NCI-H2081 (cell line): ENCODE measurements at places on chromosomes 1 and 21.

DNA sequence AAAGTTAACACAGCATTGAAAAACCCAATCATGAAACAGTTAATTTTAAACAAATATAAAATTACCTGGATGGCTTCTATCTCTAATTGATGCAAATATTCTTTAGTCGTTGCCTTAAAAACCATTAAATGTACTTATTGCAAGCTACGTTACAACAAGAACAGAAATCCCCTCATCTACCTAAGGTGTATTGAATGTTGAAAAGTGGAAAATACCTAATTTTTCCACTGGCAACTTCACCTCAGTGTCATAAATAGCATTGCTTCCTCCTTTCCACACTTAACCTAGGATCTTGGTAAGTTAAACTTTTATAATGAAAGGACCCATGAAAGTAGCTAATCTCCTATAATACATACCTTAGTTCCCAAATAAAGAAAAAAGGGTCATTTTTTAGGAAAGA, 5.4 kb downstream of the GADD45A start:
- no peak for DNase-seq

DNA sequence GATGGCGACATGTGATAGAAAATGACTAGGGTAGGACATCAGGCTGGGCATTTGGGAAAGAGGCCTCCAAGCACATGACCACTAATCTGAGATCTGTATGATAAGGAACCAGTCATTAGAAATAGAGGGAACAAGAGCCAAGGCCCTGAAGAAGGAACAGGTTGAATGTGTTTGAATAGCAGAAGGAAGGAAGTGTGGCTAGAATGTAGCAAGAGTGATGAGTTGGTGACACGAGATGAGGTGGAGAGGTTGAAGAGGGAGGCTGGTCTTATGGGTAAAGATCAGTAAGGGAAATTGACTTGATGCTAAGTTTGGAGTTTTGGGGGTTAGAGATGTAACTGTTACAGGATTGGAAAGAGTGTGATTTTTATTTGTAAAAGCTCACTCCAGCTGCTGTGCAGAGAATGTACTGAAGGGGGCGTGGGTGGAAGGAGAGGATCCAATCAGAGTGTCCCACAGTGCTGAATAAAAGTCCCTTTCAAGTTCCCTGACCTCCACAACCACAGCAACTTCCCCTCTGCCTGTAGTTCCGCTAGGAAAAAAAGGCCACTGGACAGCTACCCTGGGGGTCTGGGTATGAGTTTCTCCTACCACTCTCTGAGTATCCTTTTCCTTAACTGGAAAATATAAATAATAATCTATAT, 295.0 kb downstream of the OMA1 start:
- DNase-seq = no peak

DNA sequence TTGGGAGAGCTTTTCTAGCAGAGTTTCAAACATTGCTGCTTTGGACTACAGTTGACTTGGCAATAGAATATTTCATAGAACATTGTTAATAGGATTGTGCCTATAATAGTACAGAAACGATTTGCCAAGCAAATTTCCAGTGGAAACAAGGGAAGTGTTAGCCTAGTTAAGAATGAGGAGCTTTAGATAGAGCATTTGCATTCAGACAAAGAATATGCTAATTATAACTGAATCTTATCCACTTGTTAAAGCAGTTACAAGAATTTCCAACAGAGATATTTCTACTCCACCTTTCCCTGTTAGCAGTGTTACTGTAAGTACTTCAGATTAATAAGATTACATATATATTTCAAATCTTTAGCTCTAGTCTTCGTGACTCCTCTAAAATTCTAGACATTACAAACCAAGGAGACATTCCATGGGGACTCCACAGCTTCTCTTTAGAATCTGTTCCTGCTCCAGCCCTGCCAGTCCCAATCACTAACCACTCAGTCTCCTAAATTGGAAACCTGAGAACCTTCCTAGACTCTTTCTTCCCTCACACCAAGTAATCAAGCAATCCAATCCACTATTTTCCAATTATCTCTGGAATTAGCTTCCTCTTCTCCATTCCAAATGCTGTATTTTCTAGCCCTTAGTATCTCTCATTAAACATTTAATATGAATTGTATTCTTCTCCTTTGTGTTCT, 141.8 kb upstream of the PBX1 start:
- DNase-seq = no peak

DNA sequence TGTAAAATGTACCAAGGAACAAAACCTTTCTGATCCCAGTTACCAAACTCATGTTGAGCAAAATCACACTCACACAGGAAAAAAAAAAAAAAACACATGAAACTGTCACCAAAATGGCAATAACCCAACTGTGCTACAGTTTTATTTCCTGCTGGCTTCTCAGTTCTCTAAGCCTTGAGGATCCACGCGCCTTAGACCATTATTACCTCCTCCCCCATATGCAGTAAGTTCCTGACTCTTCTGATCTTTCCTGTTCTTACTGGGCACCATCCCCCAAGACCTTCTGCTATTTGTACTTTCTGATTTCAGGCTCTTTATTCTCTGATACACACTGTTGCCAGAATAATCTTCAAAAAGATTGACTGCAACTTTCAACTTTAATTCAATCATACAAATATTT, 79.6 kb downstream of the SLC45A1 start:
- DNase-seq = no peak

GRCh38 chr1:1839311-1839965, 51.4 kb downstream of the GNB1 start:
- no peak for DNase-seq

- no peak for DNase-seq
These were observed 8.1 kb downstream of the POLR3GL start for GRCh38 chr1:145972580-145972979.

GRCh38 chr1:89519779-89520358, 4.8 kb upstream of the LRRC8B start:
- peak; percentile 6 for DNase-seq

- no peak for DNase-seq
These were observed 75.4 kb downstream of the DPT start for GRCh38 chr1:168653567-168653966.

DNA sequence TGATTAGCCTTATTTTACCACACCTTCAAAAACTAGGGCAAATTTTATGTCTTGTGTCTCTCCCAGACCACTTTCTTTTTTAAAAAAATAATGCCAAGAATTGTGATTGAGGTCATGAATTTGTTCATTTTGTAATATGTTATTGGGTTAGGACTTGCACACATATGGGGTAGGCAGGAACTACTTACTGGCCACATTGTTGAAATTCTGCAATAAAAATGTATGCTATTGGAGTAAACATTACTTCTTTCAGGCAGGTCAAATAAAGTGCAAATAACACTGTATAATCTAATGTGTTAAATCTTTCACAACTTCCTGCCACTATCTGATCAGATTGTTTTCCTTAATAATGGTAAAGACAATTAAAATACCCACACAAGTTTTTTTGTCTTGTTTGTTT, 166.6 kb upstream of the COL11A1 start:
- no peak for DNase-seq

GRCh38 chr1:184118046-184118445, 66.5 kb downstream of the TSEN15 start:
- no peak for DNase-seq

DNA sequence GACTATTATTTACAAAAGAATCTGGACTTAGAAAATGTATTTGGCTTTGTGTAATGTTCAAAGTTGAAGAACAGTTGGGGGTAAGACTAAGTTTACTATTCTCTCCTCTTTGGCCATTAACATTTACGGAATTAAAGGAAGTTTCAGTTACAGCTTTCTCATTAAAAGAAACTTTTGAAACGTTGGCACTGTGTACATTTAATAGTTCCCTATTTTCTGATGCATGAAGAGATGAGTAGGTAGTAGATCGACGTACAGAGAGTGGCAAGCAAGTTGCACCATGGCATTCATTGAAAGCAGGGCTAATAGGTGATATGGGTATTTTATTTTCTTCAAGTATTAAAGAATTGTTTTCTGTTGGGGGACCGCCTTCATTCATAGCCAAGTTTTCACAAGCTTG, 3.2 kb downstream of the ASPM start:
- no peak for DNase-seq

- DNase-seq = peak; percentile 25
These were observed 14.2 kb upstream of the SRSF4 start for GRCh38 chr1:29195881-29196291.

- DNase-seq = no peak
These were observed 25.7 kb upstream of the NBL1 start for GRCh38 chr1:19618428-19618827.

DNA sequence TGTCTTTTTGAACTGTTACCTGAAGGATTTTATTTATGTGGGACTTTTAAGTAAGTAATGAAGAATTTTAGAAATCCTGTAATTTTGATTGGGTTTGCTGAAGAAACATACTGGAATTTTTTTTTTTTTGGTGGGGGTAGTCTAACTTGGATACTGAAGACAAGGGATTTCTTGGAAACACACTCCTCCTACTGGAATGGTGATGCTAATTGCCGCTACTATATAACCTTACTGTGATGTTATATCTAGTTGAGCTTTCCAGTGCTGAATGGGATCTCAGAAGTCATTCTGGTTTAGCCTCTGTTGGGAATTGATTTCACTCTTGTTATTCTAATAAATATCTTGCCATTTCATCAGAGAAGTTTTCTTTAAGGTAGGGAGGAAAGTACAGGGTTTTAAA, 8.4 kb downstream of the PPP2R5A start:
- DNase-seq = no peak

- DNase-seq = no peak
These were observed 97.4 kb upstream of the DUSP10 start for GRCh38 chr1:221839321-221839720.

DNA sequence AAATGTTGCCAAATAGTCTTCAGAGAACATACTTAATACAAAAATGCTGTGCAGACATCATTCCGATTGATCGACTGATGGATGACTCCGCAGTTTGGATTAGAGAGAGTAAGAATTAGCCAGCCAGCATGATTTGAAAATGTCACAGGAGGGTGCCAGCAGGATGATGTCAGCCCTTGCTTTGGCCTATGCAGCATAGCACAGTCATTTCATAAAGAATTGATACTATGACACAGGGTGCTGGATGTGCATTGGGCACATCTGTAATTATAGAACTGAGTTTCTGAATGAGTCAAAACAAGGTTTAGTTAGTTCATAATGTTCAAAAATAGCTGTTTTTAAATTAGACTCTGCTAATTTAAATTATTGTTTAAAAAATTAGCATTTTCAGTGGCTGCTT, 21.6 kb upstream of the TRAF5 start:
- DNase-seq = peak; percentile 7

DNA sequence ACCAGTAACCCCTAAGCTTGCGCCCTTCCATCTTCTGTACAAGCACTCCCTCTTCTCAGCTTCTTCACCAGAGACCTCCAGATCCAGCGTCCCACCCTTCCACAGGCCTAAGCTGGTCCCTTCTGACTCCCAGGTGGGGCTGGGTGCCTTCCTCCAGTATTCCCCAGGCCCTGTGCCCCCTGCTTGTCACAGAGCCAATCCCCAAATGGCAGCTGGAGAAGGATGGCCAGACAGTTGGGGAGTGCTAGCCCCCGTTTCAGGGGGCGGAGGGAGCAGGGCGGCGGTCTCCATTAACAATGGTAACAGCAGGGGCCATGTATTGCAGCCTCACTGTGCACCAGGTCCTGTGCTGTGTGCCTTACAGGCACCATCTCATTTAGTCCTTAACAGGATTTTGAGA, 85.7 kb downstream of the KCNN3 start:
- no peak for DNase-seq

- DNase-seq = no peak
These were observed 87.6 kb downstream of the DRAM2 start for GRCh38 chr1:111052246-111052645.

DNA sequence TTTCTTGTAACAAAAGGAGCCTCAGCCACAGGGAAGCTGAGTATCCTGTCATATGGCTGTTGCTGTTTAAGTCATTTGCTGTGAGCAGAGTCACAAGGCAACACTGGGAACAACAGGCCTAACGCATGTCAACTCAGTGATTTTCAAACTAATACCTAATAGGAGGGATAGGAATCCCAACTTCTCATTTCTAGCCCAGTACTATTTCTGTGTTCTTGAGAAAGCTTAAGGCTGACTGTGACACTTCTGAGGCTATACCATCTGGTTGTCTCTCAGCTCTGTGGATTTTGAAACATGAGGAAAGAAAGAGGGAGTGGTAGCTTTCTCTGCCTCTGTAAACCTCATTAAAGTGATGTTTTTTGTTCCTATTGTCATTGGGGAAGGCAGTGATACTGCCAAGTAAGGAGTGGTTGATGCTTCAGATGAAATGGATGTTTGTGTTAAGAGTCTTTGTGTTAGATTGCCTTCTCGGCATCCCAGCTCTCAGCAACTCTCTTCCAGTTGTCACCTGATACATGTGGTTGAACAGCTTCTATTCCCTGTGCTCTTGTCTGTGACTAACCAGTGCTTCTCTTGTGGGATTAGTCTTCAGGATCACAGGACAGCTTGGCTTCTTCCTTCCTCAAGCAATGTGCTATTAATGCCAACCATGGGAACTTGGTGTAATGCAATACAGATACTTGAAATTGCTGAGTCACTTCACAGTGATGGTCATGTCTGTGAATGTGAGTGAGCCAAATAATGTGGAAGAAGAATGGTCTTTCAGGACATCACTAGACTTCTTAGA, 166.8 kb upstream of the IVNS1ABP start:
- no peak for DNase-seq

- no peak for DNase-seq
These were observed 268.4 kb upstream of the DUSP10 start for GRCh38 chr1:222010306-222010705.

DNA sequence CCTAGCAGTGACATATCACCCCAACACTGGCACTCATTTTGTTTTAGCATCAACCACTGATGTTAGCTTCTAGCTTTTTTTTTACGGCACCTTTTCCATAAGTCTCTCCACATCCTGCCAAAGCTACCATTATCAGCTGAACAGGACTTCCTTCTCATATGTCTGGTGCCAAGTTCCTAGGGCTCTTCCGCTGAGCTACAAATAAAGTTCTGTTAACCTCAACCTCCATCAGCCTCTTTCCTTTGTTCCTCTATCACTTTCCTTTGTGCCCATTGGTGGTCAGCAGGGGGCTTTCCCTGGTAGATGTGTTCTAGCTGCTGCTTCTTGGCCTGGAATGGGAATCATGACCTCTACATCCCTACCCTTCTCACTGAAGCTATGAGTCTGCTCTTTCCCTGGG, 163.8 kb downstream of the FAF1 start:
- DNase-seq = no peak

DNA sequence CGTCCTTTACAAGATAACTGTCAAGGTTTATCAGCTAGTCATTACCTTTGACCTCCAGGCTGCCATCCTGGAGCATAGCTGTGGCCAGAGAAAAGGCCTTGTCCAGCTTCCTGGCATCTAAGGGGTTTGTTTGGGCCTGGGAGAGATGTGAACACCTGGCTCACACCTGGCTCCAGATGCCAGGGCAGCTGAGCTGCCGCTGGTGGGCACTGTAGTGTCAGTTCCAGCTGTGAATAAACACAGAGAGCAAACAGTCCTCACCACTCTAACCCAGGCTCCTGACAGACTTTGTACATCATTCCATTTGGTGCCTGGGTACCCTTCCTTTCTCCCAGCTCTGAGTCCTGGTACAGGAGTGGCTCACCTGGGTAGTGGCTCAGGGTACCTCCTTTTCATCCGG, 14.3 kb upstream of the KCNA10 start:
- peak; percentile 16 for DNase-seq

DNA sequence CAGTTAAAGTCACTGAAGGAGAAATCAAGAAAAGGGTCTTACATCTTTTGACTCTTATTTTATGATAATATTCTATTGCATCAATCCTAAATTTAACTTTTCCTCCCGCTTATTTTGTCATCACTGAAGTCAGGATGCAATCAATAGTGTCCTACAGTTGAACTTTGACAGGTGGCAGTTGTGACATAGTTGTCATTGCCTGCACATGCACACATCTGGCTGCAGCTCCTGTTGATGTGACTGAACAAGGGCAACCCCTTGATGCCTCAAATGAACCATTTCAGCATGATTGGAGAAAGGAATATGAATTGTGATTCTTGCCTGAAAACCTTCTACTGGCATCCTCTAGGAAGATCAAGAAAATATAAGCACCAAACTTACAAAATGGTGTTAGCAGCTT, 157.7 kb downstream of the NTNG1 start:
- no peak for DNase-seq
